ENCODE measurements at places on chromosomes 6 and 20.

- no peak for DNase-seq
These were observed 73.7 kb upstream of the CITED2 start for GRCh38 chr6:139448051-139448649.

GRCh38 chr6:14751645-14752175 lies 494.2 kb upstream of the JARID2 start:
- DNase-seq = no peak

DNA sequence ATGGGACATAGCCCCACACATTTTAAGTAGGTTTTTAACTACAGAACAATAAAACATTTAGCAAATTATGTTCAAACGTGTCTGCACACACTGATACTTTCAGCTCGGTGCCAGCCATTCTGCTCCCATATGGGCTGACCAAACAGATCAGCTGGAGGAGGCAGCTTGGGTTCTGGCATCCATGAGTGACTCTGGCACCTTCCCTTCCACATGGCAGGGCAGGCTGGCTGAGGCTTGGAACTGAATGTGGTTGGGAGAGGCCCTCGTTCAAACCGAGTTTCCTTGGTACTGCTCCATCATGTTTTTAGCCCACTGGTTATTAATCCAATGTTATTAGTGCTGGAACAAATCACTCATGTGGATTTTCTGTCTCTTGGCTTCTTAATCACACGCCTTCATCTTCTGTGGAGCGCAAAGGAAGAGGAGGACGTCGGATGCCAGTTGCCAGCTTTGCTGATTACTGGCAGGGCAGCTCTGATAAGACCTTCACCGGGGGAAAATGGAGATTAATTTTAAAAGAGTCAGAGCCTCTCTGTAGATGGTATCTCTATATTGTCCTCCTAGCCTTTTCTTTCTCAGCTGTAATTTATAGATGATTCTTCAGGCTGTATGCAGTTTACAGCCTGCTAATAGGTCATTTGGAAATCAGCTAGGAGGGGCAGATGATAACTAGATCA lies 93.1 kb upstream of the TIAM2 start:
- DNase-seq = no peak

DNA sequence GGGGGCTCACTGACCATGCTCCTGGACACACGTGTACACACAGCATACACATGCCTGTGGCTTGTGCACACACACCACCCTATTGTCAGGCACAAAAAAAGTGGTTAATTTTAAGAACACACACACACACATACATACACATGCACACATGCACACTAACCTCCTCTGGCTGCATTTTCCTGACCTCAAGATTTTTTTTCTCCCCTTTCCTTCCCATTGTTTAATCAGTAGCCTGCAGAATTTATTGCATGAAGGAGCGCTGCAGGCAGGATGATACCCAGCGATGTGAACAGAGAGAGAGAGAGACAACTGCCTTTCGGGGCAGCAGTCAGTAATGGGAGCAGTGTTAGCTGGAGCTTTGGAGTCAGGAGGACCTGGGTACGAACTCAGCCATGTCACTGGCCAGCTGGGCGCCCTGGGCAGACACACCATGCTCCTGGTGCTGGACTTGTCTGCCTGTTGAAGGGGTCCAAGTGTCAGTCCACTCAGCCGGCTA lies 990 bp upstream of the TRAF3IP2 start:
- no peak for DNase-seq

- DNase-seq = no peak
These were observed 16.1 kb upstream of the RIPOR2 start for GRCh38 chr6:24951811-24952299.

GRCh38 chr6:45076217-45076930 lies 251.8 kb upstream of the RUNX2 start:
- no peak for DNase-seq

DNA sequence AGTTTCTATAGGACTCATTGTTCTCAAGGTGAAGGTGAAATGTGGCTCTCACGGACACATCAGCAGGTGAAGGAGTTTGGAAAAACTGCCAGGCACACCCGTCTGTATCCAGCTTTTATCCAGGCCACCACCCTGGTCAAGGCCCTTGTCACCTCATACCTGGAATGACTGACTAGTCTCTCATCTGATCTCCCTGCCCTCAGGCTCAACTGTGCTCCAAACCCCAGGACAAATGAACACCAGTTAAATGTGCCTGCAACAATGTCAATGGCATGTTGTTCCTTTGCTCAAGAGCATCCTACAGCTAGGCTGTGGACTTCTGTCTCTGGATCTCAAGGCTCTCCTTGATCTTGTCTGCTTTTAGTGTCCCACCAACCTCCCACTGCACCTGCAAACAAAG lies 47.6 kb upstream of the DSP start:
- no peak for DNase-seq

GRCh38 chr20:23086056-23086566 lies at the start of gene CD93:
Gene CD93 (minus strand): TSS chr20:23086324. CDS start chr20:23086192, 132 bp downstream.
- peak; percentile 9 for DNase-seq

DNA sequence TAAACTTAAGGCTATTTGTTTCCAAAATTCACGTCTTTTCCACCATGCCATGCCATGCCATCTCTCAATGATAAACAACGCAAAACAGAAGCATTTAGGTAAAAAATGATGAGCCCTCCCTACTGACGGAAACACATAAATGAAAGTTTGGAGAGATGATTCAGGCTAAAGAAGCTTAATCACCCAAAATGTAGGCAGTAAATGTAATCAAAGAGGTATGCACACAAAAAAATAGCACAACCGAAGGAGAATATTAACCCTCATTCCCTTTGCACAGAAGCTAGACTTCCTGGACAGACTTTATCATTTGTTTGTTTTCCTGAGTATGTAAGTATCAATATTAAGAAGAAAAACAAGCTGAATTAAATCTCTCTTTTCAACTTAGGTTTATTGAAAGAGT lies 28.8 kb downstream of the DCDC2 start:
- no peak for DNase-seq

- DNase-seq = no peak
These were observed 442.3 kb upstream of the MAP3K7 start for GRCh38 chr6:91029211-91029610.

DNA sequence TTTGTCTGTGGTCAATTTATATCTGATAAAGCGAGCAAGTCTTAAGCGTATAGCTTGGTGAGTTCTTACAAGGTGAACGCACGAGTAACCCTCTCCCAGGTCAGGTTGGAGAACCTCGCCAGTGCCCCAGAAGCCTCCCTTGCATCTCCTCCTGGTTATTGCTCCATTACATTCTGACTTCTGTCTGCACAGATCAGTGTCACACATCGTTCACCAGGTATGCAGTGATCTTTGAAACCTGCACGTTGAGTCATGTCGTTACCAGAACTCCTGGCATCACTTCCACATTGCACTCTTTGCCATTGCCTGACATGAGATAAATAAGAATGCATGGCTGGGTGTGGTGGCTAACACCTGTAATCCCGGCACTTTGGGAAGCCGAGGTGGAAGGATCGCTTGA lies 44.2 kb downstream of the AKAP12 start:
- no peak for DNase-seq

- no peak for DNase-seq
These were observed 8.6 kb upstream of the UBE2J1 start for GRCh38 chr6:89361171-89361570.

DNA sequence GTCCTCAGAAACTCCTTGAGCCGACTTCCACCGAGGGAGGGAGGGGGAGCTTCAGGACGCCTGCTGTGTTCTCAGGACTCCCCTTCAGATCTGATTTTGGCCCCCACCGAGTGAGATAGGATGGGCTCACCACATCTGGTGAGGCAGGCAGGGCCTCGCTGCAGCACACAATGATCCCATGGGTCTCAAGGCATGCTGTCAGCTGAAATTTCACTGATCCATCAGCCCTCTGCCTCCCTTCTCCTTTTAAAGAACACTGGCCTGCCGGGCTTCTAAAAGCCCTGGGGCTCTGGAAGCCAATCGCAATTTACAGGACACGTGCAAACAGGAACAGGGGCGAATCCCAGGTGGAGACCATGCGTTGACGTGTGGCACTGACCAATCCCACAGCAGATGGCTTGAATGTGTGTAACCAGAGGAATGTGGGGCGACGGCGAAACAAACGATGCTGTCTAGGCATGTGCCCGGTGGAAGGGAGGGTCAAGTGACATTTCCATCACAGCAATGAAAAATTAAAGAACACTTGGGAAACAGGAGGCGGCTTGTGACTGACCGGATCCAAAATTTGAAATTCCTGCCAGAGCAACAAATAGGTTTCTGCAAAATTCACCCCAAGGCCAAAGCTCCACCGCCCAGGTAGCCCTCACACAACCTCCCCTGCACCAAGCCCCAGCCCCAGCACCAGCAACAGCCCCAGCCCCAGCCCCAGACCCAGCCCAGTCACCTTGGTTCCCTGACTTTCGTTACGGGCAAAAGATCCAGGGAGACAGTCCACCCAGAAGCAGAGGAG lies 167.1 kb upstream of the ZNF337 start:
- no peak for DNase-seq

GRCh38 chr20:60558486-60558885 lies 600.3 kb downstream of the CDH26 start:
- no peak for DNase-seq

DNA sequence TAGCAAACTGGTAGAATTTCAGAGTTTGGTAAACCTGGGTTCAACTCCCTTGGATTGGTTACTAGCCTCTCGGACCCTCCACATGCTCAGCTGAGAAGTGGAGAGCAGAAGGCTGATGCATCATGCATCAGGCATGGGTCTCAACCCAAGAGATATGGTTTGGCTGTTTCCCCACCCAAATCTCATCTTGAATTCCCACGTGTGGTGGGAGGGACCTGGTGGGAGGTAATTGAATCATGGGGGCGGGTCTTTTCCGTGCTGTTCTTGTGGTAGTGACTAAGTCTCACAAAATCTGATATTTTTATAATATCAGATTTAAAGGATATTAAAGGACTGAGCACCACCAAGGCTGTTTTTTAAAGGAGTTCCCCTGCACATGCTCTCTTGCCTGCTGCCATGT lies 75.1 kb downstream of the PPP1R3G start:
- DNase-seq = no peak

DNA sequence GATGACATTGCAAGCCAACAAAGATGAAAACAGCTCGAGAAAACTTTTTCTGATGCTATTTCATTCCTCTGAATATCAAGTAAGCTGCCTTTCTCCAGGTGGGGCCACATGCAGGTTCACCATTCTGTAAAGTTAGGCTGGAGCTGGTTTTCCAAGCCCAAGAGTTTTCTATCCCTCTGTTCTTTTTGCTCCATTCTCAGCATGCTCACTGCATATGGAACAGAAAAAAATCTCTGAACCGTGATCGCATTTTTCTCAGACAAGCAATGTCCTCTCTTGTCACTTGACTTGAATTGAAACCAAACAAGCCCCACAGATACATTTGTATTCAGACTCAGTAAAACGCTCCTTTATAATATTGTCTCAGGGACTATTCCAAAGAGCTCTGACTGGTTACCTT lies 451.6 kb downstream of the FRK start:
- DNase-seq = no peak

DNA sequence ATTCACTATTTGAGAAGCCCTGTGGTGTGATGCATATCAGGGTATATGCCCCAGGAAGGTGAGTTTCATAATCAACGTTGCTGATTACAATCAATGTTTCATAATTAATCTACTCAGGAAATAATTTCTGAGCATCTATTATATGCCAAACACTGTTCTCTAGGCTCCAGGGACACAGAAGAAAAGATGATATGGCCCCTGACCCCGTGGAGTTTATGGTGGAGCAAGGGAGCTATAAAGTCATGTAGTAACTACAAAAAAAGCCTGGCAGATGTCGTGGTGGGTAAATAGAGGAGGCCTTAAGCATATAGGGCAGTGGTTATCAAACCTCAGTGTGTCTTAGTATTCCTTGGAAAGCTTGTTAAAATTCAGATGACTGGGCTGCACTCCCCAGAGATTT lies 40.1 kb upstream of the BCAS1 start:
- DNase-seq = no peak

GRCh38 chr20:5729348-5729747 lies 20.9 kb upstream of the SHLD1 start:
- no peak for DNase-seq

DNA sequence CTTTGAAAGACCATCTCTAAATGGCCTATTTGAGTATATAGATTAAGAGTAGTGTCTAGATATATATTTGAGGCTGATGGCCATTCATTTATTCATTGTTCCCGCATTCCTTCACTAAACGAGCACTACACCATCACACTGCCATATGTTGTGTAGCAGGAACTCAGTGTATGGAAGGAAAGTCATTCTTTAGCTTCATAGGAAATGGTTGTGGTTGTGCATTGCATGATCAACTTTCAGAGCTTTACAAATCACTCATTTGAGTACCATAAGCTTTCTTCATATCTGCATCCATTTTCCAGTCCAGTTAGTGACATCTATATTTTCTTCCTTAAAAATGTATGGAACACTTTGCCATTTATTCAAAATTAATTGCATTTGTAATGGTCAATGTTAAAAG lies 97.9 kb downstream of the ARID1B start:
- no peak for DNase-seq

GRCh38 chr6:71351190-71351589 lies 62.6 kb downstream of the OGFRL1 start:
- DNase-seq = no peak

GRCh38 chr6:17630511-17631073 lies 30.5 kb downstream of the FAM8A1 start:
- DNase-seq = no peak

DNA sequence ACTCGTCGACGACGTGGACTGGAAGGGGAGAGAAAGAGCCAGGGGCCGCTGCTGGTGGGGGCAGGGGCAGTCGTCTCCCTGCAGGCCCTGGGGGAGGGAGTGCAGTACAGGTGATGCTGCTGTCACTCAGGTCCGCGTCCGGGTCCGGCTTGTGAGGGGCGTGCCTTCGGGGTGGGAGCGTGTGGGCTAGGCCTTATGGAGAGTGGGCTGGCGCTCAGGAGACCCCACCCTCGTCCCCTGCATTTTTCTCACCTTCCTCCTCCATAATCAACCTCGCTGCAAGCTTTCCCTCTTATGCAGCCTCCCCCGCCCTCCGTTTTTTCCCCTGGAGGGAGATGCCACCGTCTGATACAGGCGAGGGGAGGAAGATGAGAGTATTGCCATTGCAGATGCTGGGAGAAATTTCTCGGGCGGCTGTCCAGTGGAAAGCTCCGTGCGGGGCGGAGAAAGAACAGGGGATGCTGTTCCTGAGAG lies 632 bp downstream of the PCMT1 start:
- no peak for DNase-seq

DNA sequence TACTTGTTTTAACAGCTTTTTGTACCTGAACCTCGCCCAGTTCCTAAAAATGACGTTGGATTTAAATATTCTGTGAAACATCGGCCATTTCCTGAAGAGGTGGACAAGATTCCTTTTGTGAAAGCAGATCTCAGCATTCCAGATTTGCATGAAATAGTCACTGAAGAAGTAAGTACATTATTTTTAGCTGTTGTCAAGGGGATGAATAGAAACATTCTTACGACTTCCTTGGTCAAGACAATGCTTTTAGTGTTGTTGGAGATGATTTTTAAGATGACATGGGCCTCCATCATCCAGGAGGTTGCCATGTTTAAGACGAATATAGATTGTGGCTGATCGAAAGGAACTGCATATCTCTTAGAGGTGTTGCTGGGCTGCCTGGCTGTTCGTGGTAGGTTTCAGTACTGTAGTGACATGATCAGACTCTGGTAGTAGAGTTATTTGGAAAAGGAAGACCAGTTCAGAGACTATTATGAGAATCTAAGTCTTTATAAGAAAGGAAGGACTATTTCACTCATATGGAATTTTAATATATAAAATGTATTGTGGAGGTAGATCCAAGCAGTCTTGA lies 29.9 kb upstream of the ADIG start:
- DNase-seq = no peak

GRCh38 chr20:57342829-57343228 lies 8.2 kb upstream of the RAE1 start:
- DNase-seq = no peak
